Mesothelial cell of epicardium (in vitro differentiated cells): ENCODE measurements at places on chromosomes 3 and 15.
A peak's percentile ranks its signal among the peaks of the same experiment; 100 is the strongest.

- no peak for DNase-seq
These were observed 75.4 kb downstream of the REC114 start for GRCh38 chr15:73518180-73518862.

- no peak for DNase-seq
These were observed 376.1 kb upstream of the MCTP2 start for GRCh38 chr15:93855181-93855826.

DNA sequence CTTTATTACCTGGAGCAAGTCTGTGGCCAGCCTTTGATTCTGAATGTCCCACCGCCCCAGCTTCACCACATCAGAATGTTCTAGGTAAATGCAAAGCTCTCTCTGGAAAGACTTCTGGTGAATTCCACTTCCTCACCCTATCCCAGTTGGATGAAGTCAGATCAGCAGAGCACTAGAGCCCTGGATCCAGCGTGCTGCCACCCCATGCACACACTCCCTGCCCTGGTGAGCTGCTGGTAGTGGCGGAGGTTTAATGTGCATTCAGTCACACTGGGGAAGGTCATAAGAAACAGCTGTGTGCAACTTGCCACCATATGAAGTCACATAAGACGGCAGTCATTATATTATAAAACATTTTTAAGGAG, 16.3 kb upstream of the SLC41A3 start:
- peak; percentile 6 for DNase-seq

- no peak for DNase-seq
These were observed 218.5 kb upstream of the TTC14 start for GRCh38 chr3:180383332-180384020.

DNA sequence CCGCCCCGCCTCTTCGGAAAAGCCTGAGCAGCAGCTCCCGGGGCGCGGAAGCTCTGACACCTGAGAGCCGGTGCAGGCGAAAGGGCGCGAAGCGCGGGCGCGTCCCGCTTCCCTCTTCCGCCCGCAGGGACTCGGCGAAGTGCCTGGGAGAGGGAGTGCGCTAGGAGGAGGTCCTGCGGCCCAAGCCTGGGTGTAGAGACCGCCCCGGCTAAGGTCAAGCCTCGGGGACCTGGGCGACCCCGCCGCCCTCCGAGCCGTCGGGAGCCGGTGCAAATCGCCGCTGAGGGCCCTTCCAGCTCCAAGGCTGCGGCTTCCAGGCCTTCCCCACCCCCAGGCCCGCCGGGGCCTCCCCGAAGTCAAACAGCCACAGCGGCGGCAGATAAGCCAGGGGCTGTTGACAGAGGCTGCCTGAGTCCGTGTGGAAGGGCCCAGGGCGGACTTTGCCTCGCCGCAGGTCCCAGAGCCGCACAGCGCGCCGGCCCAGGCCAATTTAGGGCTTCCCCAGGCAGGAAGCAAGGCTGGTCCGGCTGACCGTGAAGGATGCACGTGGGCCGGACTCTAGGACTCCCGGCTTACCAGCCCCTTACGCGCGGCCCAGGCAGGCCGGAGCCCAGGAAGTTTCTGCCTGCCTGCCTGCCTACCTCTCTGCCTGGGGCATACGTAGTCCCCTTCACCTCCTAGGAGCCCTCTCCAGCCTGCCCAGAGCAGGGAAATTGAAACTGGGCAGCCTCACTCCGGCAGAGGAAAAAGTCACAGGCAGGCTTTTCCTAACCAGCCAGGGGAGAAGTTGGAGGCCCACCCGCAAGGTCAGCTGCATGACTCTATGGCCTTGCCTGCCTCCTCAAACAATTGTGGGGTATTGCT, 2.3 kb downstream of the ITPKA start:
- peak; percentile 48 for DNase-seq

- DNase-seq: no peak
These were observed 495.2 kb upstream of the EPHA6 start for GRCh38 chr3:96319166-96319565.

GRCh38 chr15:38460543-38460942, 6.6 kb downstream of the FAM98B start:
- no peak for DNase-seq

DNA sequence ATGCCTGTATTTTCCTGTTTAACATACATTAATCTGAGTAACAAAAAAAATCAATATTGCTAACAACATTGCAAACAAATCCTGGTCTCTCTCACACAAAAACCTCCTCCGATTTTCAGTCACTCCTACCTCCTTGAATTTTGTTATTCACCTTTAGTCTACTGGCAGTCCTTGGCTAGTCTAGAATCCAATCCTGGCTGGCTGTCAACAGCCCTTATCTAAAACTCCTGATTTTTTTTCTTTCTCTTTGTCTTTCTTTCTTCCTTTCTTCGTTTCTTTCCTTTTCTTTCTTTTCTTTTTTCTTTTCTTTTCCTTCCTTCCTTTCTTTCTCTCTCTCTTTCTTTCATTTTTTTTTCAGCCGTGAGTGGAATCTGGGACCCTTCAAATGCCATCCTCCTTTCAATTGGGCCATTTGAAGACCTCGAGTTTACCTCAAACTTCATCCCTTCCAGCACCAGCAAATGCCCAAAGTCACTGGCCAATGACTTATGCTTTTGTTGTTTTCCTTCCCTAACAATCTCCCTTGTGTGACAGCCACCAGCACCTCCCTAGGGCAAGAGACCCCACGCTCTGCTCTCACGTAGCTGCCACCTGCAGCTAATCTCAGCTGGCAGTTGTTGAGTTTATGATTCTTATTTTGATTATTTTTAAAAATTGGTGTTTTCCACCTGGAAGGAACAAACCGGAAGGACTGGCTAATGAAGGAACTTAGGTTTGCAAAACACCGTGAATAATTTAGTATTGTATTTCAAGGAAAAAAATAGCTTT, 6.8 kb upstream of the ONECUT1 start:
- DNase-seq: no peak

DNA sequence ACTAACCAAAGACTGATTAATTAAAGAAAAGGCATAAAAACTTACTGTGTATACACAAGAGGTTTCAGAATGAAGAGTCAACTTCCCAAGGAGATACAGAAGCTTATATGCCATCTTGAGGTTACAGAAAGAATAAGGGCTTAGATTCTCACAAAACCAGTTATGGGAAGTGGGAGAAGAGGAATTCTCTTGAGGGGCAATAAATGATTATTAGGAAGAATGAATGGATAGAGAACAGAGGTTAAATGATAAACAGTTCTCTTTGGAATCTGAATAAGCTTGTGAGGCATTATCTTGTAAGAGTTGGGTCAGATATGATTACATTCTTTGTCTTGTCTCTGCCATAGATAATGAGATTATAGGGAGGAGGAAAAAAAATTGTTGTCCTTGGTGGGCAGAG, 126.7 kb upstream of the SPATA16 start:
- no peak for DNase-seq

GRCh38 chr15:95832668-95833067, 497.8 kb upstream of the NR2F2 start:
- no peak for DNase-seq

DNA sequence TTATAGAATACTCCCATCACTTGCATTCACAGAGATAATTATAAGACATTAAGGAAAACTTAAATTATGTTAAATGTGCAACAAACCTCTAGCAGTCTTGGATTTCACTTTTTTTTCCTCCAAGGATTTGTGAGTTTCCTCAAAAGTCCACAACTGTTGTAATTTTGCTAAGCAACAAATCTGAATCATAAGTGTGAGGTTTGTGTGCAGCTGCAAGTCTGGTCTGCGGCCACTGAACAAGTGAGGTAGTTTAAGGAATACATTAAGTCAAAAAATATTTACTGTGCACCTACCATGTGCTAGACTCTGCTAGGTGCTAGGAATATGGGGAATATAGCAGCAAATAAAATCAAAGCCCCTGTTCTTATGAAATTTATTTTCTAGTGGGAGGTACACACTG, 70.2 kb downstream of the LRRC28 start:
- no peak for DNase-seq

DNA sequence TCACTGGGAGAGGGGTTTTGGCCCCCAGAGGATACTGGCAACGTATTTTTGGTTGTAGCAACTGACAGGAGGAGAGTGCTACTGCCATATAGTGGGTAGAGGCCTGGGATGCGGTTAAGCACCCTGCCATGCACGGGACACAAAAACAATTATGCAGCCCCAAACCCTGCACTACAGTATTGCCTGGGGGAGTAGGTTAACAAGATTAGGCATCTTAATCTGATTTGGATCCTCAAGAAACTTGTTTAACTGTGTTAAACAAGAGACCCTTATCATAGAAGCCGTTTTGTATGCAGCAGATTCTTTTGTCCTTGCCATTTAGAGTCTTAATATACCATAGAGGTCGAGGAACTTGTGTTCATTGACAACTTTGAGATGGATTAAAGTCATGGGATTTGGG, 3.4 kb downstream of the PHLDB2 start:
- DNase-seq: no peak

GRCh38 chr15:50380089-50380488, 25.1 kb upstream of the GABPB1 start:
- no peak for DNase-seq

DNA sequence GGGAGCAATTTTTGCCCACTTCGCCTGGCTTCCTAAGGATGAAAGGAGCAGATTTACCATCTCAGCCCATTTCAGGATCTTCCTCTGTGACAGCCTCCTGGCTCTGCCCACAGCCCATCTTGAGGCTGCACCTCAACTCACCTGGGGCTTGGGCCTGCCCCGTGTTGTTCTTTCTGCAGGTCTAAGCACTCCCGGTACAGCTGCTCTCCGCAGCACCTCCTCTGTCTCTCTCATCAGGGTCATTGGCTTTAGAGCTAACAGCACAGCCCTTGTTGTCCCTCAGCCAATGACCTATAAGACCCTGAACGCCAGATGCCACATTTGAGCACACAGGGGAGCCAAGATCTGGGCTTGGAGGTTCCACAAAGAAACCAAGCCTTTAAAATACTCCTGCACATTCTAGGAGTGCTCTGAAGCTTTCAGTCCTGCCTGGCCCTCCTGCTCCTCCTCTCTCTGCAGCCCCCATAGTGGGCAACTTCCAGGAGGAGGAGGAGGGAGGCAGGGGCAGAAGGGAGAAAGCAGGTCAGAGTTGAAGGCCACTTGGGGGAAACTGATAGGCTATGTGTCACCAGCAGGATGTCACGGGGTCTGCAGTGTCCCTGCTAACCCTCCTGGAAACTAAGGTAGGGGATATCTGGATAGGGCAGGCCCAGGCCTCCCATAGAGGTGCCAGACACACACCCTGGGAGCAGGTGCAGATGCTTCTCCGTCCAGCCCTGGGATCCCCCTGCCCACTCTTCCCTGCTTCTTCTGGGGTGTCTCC, 115.6 kb downstream of the ETFA start:
- no peak for DNase-seq

GRCh38 chr15:67158367-67158766, 93.0 kb downstream of the SMAD3 start:
- no peak for DNase-seq

- peak; percentile 78 for DNase-seq
These were observed 961 bp downstream of the HAPLN3 start for GRCh38 chr15:88894348-88894818.

DNA sequence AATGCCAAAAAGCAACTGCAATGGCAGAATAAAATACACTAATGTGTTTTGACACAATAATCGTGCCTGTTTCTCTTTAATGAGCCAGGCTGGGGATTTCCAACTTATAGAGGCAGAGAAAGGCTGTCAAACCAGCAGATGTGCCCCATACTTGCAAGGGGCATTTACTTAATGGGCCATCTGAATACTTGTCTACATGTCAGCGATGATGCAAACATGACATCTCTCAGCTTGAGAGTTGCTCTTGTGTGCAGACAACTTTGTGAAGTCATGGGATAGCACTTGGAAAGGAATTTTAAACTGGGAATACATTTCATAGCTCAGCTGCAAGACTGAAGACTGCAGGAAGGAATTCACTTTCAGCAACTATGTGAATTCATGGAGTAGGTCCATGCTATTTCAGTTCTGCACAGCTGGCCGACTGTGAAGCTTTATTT, 127.4 kb upstream of the ADAMTS9 start:
- DNase-seq: no peak

DNA sequence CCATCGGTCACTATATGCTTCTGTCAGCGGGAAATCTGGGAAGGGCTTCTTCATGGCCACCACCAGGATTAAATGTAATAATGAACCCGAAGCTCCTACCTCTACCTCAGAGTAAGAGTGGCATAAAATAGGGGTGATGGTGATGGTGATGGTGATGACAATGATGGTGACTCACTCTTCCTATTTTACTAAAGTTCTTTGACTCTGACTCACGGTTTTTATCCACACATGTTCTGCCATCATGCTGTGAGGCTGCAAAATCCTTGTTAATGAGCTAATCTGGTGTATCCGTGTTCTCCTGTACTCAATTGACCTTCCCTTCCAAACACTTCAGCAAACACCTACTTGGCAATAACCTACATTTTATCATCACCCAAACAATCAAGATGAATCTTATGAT, 18.3 kb upstream of the FOXP1 start:
- no peak for DNase-seq

GRCh38 chr3:153182501-153183293, 20.7 kb downstream of the RAP2B start:
- DNase-seq: no peak

- DNase-seq: no peak
These were observed 2.8 kb downstream of the SQOR start for GRCh38 chr15:45637552-45638033.

DNA sequence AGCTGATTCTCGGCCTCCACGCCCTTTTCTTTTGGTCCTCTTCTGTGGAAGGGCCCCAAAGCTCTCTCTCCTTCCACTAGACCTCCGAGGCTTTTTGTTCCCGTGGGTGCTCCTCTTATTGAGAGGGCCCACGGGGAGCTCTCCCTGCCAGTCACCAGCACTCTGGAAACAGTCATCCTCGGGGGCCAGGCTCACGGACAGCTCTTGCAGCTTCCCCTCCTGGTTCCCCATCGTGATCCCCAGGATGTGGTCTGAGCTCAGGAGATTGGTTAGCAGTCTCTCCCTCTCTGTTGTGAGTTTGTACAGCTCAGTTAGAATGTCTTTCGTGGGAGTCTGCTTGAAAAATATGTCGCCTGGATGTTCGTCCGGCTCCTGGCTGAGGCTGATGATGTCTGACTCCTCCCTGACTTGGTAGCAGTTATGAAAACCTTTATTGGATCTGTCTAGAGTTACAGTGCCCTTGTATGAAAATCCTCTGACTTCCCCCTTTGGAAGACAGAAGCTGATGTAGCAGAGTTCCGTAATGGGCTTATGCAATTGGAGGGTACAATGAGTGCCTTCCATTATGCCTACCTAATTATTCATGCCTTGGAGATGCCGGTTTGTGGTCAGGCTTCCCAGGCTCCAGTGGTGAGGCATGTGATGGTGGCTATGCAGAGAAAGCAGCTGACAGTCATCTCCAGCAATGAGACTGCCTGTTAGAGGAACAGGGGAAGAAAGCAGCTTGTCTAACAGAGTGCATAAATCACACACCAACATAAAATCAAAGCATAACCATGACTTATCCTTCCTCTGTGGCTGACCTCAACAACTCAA, 40.0 kb downstream of the FMN1 start:
- no peak for DNase-seq
